T-helper 17 cell (primary cell): ENCODE measurements at places on chromosomes 3 and 15.

DNA sequence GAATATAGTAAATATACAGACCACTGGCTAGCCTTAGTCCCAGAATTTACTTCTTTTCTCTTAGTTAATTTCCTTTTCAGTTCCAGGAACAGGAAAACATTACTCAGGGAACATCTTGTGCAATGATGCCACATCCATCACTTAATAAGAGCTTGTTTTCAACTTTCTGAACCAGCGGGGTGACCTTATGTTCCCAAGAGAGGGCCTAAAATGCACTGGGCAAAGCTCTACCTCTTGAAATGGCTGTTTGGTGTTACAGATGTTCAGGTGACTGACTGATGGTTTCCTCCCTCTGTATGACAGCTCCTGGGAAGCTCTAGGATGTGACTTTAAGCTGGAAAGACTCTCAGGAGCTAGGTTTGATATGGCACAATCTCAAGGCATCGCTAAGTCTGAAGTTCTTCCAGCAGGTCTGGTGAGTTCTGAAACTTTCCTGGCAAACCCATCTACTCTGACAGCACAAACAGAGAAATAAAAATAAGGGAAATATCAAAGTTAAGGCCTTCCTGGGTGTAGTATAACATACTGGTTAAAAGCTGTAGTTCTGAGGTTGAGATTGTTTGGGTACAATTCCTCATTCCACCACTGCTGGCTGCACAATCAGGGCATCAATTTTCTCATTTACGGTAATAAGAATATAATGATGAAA lies 98.6 kb downstream of the ZIC1 start:
- no peak for DNase-seq

- DNase-seq = no peak
Measured at GRCh38 chr15:68335251-68335650, 57.7 kb downstream of the FEM1B start.

DNA sequence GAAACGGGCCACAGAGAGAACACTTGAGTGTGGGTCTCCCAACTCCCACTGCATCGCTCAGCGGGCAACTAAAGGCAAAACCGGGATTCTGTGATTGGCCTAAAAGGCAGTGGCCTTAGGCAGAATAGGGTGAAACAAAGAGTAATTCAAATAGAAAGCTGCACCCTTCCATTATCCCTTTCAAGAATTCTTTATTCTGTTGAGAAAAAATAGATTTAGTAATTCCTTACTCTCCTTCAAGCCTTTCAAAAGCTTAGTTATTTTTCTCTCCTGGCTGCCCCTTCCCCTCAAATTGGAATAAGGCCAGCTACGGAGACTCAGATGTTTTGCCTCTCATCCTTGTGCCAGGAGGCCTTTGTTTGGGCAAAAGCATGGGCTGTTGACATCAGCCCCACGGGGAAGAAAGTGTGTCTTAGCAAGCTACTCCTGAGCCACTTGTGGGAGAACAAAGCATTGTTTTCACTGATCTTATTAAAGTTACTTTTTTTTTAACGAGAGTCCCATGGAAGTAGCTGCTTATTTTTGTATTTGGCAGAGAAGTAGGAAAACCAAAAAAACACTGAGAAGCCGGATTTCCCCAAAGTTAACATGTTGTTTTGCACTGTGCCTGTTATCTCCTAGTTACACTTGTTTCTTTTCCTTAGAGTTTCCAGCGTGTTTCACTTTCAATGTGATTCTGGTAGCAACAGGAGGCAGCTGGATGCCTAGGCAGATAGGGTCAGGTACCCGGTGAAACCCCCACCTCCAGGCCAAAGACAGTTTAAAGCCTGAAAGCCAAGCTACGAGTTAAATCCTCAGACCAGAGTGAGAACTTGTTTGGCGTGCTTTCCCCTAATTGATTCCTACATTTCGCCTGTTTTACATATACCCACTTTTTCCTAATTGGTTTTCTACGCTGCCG lies 2.2 kb downstream of the ST6GAL1 start:
- DNase-seq = no peak

GRCh38 chr3:10339376-10339955 lies 18.6 kb upstream of the SEC13 start:
- no peak for DNase-seq
